CD4-positive, alpha-beta T cell treated with Interleukin-4 for 4 hours (primary cell): ENCODE measurements at places on chromosomes 16 and 17.

- no peak for DNase-seq
Measured at GRCh38 chr17:49873466-49873865, 25.6 kb upstream of the TAC4 start.

GRCh38 chr17:65183736-65184135 is 46.6 kb downstream of the RGS9 start:
- DNase-seq: no peak

DNA sequence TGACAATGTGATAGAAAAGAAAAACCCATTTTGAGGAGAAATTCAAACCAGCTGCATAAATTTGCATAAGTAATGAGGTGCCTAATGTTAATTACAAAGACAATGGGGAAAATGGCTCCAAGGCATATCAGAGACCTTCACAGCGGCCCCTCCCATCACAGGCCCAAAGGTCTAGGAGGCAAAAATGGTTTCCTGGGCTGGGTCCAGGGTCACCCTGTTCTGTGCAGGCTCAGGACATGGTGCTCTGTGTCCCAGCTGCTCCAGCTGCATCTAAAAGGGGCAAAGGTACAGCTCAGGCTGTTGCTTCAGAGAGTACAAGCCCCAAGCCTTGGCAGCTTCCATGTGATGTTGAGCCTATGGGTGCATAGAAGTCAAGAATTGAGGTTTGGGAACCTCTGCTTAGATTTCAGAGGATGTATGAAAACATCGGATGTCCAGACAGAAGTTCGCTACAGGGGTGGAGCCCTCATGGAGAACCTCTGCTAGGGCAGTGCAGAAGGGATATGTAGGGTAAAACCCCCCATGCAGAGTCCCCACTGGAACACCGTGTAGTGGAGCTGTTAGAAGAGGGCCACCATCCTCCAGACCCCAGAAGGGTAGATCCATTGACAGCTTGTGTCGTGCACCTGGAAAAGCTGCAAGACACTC is 40.6 kb downstream of the IKZF3 start:
- DNase-seq: no peak

- no peak for DNase-seq
Measured at GRCh38 chr16:79150632-79151310, 449.8 kb downstream of the MAF start.

- no peak for DNase-seq
Measured at GRCh38 chr16:11163761-11164261, 92.2 kb downstream of the SOCS1 start.

DNA sequence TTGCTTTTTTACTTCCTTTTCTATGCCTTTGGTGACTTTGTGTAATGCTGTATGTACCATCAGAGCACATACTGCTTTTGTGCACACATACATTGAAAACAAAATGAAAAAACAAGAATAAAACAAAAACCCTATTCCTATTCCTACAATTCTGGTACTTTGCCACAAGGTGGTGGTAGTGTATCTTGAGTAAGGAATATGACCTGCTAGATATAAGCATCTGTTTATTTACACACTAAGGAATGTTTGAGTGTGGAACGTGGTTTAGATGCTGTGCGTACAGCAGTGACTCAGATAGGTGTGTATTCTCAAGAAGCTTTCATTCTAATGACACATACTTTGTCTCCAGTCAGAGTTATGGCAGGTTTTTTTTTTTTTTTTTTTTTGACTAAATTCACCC is 606.2 kb downstream of the WWOX start:
- DNase-seq: peak; percentile 83

GRCh38 chr17:6110592-6110991 is 40.4 kb downstream of the WSCD1 start:
- no peak for DNase-seq

DNA sequence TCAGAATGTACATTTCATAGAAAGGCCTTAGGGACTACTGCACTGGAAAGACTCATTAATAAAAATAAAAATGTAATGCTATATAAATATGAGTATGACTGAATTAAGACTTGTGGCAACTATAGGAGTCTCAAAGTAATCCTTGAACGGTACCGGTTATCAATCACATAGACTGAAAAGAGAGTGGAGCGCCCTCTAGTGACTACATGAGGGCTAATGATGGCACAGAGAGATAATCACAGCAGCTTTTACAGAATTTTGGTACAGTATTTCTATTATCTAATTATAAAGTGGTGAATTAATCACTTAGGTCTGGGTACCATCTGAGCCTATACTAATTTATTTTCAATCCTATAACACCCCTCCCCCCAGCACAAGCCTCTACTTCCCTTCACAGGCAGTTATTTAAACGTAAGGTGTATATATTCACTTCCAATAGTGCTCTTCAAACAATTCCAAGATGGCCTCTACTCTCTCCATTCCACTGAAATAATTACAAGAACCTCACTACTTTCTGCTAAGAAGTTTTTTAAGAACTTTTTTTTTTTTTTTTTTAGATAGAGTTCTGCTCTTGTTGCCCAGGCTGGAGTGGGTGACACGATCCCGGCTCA is 40.7 kb upstream of the ANKFY1 start:
- DNase-seq: peak; percentile 63

GRCh38 chr17:64546716-64547115 is 39.9 kb downstream of the CEP95 start:
- no peak for DNase-seq

DNA sequence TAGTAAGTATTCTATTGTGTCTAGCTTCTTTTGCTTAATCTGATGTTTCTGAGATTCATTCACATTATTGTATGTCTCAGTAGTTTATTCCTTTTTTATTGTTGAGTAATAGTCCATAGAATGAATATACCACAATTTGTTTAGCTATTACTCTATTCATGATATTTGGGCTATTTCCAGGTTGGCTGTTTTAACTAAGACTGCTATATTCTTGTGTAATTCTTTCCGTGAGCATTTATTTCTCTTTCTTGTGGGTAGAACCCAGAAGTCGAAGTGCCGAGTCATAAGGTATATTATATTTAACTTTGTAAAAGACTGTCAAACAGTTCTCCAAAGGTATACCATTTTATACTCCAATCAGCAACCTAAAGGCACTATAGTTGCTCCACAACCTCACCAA is 160.8 kb downstream of the ANKFN1 start:
- no peak for DNase-seq

DNA sequence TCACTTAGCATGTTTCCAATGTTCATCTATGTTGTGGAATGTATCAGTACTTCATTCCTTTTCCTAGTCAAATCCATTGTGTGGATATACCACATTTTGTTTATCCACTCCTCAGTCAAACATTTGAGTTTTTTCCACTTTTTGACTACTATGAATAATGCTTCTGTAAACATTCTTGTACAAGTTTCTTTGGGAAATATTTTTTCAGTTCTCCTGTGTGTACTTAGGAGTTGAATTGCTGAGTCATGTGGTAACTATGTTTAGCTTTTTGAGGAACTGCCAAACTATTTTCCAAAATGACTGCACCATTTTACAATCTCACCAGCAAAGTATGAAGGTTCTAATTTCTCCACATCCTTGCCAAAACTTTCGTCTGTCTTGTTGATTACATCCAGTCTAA is 223.7 kb upstream of the AXIN2 start:
- no peak for DNase-seq

- no peak for DNase-seq
Measured at GRCh38 chr17:75875940-75876189, 2.5 kb downstream of the TRIM47 start.

DNA sequence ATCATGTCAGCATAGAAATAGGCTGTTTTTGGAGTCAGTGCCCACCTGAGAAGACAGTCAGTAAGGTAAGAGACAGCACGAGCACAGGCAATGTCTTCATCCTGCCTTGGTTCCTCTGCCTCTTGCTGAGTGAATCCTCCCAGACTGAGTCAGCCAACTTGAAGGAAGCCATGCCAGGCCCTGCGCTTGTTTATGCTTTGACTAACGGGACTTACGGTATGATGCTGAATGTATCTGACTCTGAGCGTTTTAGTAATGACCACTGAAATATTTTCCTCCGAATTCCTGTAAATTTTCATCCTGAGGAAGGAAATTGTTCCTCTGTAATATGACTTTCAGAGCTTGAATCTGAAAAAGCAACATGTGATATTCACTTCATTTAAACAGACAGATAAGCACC is 18.0 kb downstream of the C17orf67 start:
- DNase-seq: no peak

DNA sequence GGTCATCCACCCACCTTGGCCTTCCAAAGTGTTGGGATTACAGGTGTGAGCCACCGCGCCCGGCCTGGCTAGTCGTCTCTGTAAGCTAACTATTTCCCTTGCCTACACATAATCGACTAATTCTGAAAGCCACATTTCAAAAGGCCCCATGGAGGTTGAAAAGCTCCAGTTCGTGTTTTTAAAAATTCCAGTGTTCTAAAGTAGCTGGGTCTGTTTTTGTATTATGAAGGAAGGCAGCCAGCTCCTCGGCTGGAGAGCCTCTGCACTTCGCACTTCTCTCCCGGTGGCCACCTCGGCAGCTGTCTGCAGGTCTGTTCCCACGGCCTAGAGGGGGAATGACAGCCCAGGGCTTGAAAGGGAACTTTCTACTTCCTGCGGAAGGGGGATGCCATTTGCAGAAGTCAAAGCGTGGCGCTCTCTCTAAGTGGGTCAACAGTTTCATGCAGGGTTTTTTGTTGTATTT is 16.9 kb downstream of the HASPIN start:
- peak; percentile 50 for DNase-seq

DNA sequence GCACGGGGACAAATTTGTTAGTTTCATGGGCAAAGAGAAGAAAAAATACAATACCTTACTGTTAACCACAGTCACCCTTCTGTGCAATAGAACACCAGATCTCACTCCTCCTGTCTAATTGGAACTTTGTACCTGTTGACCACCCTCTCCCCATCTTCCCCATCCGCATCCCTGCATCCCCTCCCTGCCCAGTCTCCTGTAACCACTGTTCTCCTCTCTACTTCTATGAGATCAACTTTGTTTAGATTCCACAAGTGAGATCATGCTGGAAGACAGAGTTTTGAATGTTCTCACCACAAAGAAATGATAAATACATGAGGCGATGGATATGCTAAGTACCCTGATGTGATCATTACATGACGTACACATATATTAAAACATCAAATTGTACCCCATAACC is 47.7 kb downstream of the CLEC16A start:
- DNase-seq: no peak

DNA sequence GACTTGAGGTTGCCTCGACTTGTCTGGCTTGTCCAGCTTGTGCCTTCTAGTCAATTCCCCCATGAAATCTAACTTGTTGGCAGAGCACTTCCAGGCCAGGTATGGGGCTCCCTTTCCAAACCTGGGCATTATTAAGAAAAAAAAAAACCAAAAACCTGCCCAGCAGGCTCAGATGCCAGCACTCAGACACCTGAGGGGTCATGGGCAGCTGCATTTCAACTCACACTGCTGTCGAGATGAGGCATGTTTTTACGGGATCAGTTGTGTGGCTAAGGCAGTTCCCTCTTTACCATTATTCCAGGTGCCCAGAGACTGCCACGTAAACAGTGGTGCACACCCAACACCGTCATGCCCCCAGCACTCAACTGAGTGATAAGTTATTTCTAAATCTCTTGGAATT is 17.8 kb downstream of the TMEM11 start:
- DNase-seq: no peak

DNA sequence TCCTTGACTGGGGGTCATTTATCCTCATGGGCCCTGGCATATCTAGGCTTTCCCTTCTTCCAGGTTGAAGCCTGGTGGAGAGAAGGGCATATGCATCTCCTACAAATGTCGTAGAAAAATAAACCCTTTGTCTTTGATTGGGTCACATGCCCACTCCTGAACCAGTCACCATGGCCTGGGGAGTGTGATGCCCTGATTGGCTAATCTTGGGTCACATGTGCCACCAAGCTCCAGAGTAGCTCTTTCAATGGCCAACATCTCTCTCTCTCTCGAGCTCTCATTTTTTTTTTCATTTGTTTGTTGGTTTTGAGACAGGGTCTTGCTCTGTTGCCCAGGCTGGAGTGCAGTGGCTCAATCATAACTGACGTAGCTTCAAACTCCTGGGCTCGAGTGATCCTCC is 5.6 kb upstream of the XPO6 start:
- no peak for DNase-seq

DNA sequence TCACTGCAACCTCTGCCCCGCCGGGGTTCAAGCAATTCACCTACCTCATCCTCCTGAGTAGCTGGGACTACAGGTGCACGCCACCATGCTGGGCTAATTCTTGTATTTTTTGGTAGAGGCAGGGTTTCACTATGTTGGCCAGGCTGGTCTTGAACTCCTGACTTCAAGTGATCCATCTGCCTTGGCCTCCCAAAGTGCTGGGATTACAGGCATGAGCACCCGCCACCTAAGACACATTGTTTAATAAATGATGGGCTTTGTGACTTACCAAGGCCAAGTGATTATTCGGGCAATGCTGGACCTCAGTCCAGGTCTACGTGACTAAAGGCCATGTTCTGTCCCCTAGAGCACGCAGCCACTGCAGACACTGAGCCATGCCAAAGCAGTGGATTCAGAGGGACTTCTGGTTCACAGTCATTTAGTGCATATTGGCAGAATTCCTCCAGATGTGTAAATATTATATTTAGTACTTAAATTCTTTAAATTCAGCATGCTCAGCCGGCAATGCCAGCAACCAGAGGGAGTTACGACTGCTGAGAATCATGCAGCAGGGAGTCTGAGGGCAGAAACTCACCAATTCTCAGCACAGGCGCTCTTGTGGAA is 4.8 kb upstream of the ERCC4 start:
- no peak for DNase-seq

DNA sequence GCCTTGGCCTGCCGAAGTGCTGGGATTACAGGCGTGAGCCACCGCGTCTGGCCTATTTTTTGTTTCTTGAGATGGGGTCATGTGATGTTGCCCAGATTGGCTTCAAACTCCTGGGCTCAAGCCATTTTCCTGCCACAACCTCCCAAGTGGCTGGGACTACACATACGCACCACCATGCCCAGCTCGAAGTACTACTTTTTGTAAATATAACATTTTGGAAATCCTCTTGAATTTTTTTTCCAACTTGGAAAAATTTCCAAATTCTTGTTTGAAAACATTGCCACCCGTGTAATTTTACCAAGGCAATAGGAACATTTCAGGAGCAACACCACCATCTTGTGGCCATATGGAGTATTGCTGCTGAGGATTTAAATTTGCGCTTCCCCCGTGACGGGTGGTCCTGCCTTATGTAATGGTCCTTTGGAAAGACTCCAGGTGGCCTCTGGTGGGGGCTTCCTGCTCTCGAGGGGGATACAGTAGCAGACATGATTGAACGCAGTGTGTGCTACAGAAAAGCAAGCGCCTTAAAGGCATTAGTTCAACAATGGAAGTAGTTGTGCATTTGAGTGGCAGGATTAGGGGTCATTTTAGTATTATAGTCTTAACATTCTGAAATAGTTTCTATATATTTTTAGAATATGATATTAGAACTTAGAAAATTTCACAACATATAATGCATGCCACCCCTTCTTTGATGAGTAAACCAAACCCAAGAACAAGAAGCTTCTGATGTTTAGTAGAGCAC is 8.0 kb downstream of the FLYWCH1 start:
- peak; percentile 60 for DNase-seq

- DNase-seq: peak; percentile 50
Measured at GRCh38 chr16:30115238-30115637, 1.9 kb upstream of the GDPD3 start.

GRCh38 chr16:84032458-84033178 is 10.0 kb downstream of the SLC38A8 start:
- DNase-seq: no peak
